ENCODE measurements at places on chromosomes 5 and 9. TPM values are rescaled to one million over a fixed set of nuclear protein-coding genes. Genes with fewer than 3 reads are reported as not detected.
A peak's percentile ranks its signal among the peaks of the same experiment; 100 is the strongest.

The SLC6A19 gene
- 2.2 TPM for total RNA-seq

The CD180 gene
- 3.3 TPM for total RNA-seq

The FOXD4L5 gene
- total RNA-seq = 0.09 TPM

The PCDHB7 gene
- total RNA-seq = 2.3 TPM

The ADGRV1 gene
- total RNA-seq = 7.0 TPM

The FOXD4L3 gene
- not detected for total RNA-seq

The EQTN gene
- total RNA-seq = 1.4 TPM

DNA sequence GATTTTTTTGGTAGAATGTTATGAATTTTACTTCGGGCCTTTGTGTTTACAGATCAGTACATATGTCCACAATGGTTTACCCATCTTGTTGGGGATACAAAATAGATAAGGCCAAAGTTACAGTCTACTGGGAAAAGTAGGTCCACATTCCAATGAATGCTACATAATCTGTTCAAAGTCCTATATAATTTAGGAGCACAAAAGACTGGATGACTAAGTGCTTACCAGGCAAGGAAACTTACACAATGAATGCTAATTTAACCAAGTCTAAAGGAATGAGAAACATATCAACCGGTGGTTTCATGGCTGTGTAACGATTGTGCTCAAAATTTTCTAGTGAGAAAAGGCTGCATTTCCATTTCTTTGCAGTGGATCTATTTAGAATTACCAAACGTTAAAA lies 97.4 kb upstream of the TRPM3 start:
- H3K4me1 ChIP-seq = no peaks in the 10 kb centered on the region
- no peaks in the 10 kb centered on the region for H3K27me3 ChIP-seq
- H3K36me3 ChIP-seq = no peaks in the 10 kb centered on the region
- H3K4me3 ChIP-seq = no peak overlapping the region

- no peak overlapping the region for H3K27ac ChIP-seq
- no peak for DNase-seq
- no peaks in the 10 kb centered on the region for H3K27me3 ChIP-seq
- H3K4me1 ChIP-seq = no peaks in the 10 kb centered on the region
- no peaks in the 10 kb centered on the region for H3K36me3 ChIP-seq
- H3K4me3 ChIP-seq = no peak overlapping the region
These were observed 117.2 kb upstream of the RGMB start for GRCh38 chr5:98656125-98656795.

GRCh38 chr5:174900240-174900865 lies 176.0 kb downstream of the MSX2 start:
- H3K36me3 ChIP-seq = no peaks in the 10 kb centered on the region
- DNase-seq = no peak
- H3K27me3 ChIP-seq = no peaks in the 10 kb centered on the region

GRCh38 chr5:167128581-167128980 lies 1162.9 kb upstream of the WWC1 start:
- no peak overlapping the region for H3K4me3 ChIP-seq
- H3K36me3 ChIP-seq = no peaks in the 10 kb centered on the region
- no peak for DNase-seq

DNA sequence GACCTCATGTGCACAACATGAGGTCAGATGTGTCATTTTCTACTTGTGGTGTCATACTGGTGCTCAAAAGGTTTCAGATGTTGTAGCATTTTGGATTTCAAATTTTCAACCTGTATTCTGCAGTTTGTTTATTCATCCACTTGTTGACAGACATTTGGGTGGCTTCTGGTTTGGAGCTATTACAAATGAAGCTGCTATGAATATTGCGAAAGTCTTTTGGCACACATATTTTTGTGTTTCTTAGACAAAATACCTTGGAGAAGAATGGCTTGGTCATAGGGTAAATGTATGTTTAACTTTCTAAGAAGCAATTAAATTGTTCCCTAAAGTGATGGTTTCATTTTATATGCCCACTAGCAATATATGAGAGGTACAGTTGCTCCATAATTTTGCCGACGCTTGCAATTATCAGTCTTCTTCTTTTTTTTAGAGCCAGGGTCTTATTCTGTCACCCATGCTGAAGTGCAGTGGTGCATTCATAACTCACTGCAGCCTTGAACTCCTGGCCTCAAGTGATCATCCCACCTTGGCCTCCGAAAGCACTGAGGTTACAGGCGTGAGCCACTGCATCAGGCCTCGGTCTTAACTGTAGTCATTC lies 70.7 kb upstream of the TRPC7 start:
- H3K36me3 ChIP-seq = no peaks in the 10 kb centered on the region
- no peak overlapping the region for H3K27ac ChIP-seq
- DNase-seq = no peak
- no peaks in the 10 kb centered on the region for H3K4me1 ChIP-seq

DNA sequence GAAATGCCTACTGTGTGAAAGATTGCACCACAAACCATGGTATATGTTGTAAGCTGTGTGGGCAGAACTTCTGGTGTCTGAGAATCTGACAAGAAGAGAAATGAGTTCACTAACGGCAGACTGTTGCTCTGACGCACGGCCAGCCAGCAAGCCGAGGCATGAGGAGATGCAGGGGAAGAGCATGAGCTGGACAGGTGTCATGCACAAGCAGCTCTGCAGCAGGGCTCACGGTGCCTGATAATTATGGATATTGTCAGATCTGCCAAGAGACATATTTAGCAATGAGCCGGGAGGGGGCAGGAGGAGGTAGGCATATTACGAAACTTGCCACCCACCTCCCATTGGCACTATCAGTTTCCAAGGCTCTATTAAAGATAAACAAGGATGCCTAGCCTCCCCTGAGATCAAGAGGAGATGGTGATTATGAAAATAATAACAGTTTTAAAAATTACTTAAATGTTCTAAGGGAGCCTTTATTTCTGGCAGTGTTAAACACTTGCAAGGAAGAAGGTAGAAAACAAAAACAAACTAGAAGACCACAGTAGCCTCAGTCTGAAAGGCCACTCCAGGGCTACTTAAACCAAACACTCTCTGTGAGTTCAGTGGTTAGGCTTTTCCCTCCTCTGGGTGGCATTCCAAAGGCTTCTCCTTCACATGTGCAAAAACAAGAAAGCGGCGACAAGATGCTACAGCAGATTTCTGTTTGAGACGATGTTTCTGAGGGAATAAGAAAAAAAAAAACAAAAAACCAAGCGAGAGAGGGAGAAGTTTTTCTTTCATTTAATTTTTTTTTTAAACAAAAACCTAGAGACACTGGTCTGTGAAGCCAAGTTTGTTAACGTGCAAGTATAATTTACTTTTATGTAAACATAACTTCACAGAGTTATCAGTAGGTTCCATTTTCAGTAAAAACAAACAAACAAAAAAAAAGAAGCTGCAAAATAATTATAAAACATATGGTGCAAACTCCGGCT lies 339.5 kb downstream of the BNC2 start:
- H3K4me3 ChIP-seq = no peak overlapping the region
- H3K4me1 ChIP-seq = no peaks in the 10 kb centered on the region
- no peaks in the 10 kb centered on the region for H3K27me3 ChIP-seq
- H3K36me3 ChIP-seq = no peaks in the 10 kb centered on the region
- DNase-seq = no peak
- no peak overlapping the region for H3K27ac ChIP-seq

GRCh38 chr5:10352430-10353240 lies 860 bp upstream of the MARCHF6 start:
- peak overlapping the region; percentile 54 for H3K4me3 ChIP-seq
- H3K36me3 ChIP-seq = no peaks in the 10 kb centered on the region
- no peaks in the 10 kb centered on the region for H3K27me3 ChIP-seq
- H3K4me1 ChIP-seq = no peaks in the 10 kb centered on the region
- H3K27ac ChIP-seq = peak overlapping the region; percentile 96

GRCh38 chr9:112531666-112532282 lies 45.1 kb downstream of the KIAA1958 start:
- no peaks in the 10 kb centered on the region for H3K27me3 ChIP-seq
- H3K36me3 ChIP-seq = no peaks in the 10 kb centered on the region
- DNase-seq = no peak
- peaks cover 5% of the 10 kb centered on the region for H3K4me1 ChIP-seq
- H3K27ac ChIP-seq = no peak overlapping the region

GRCh38 chr5:32003981-32004380 lies 170.1 kb downstream of the GOLPH3 start:
- no peak for DNase-seq
- no peak overlapping the region for H3K27ac ChIP-seq
- H3K4me3 ChIP-seq = no peak overlapping the region
- H3K27me3 ChIP-seq = no peaks in the 10 kb centered on the region

DNA sequence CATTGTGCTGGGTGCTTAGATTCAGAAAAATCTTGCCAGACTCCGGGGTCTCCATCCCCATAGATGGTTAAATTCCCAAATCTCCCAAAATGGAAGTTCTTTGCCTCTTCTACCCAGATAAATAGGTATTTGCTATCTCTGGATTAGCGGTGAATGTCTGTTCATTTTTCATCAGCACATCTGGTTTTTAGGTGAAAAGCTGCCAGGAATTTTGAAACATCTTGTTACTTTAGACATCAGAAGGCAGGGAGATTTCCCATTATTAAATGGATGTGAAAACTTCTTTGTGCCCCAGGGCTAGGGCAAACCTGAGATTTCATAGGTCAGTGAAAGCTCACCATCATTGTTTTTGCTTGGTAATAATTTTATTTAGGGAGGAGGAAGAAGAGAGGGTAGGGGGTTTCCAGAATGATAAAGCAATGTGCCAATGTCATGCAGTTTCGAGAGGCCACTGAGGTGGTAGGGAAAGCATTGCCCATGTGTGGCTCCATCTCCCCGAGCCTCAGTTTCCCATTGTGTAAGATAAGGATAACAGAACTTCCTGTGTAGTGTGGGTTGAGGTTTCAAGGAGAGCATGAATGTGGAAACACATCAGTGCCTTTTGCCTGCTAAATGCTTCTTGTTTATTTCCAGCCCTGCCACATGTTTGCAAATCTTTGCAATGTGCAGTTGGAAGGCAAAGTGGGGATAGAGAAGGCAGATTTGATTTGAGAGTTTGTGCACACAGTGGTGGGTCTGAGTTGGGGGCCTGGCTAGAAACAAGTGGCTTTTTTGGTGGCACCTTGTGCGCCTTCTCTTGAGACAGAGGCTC lies 147.2 kb upstream of the KLF4 start:
- H3K4me1 ChIP-seq = peaks cover 10% of the 10 kb centered on the region
- H3K27ac ChIP-seq = peak overlapping the region; percentile 97
- H3K36me3 ChIP-seq = no peaks in the 10 kb centered on the region
- H3K4me3 ChIP-seq = peak overlapping the region; percentile 70
- no peaks in the 10 kb centered on the region for H3K27me3 ChIP-seq

- H3K4me1 ChIP-seq = no peaks in the 10 kb centered on the region
- no peaks in the 10 kb centered on the region for H3K27me3 ChIP-seq
- no peak overlapping the region for H3K27ac ChIP-seq
- H3K36me3 ChIP-seq = no peaks in the 10 kb centered on the region
These were observed 9.6 kb downstream of the TMOD1 start for GRCh38 chr9:97510797-97511654.

- H3K27me3 ChIP-seq = no peaks in the 10 kb centered on the region
- H3K27ac ChIP-seq = no peak overlapping the region
- peaks cover 2% of the 10 kb centered on the region for H3K36me3 ChIP-seq
- no peak overlapping the region for H3K4me3 ChIP-seq
- DNase-seq = no peak
- no peaks in the 10 kb centered on the region for H3K4me1 ChIP-seq
These were observed 9.5 kb downstream of the ARSK start for GRCh38 chr5:95564450-95564849.

Data from kidney (tissue), 22 donors.